ENCODE measurements at places on chromosomes 11 and 22.
A peak's percentile ranks its signal among the peaks of the same experiment; 100 is the strongest.

GRCh38 chr11:106879029-106879428 is 139.2 kb downstream of the GUCY1A2 start:
- no peak for DNase-seq

GRCh38 chr11:17019232-17019631 is 5.0 kb upstream of the PLEKHA7 start:
- no peak for DNase-seq

- no peak for DNase-seq
Measured at GRCh38 chr11:112608509-112608908, 347.8 kb upstream of the PLET1 start.

DNA sequence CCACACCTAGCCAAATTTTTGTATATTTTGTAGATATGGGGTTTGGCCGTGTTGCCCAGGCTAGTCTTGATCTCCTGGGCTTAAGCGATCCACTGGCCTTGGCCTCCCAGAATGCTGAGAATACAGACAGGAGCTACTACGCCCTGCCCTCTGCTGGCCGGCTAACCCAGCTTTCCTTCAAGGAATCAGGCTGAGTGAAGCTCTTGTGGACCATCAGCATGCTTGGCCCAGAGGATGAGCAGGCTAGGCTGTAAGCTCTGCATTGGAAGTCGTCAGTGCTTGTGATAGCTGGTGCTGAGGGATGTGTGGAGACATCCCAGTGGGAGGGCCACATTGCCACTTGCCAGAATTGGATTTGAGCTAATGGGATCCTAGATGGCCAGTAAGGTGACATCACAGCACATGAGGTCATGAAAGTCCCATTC is 60.6 kb downstream of the MED15 start:
- DNase-seq = no peak

GRCh38 chr11:84549217-84549616 is 1077.9 kb downstream of the DLG2 start:
- DNase-seq = no peak

DNA sequence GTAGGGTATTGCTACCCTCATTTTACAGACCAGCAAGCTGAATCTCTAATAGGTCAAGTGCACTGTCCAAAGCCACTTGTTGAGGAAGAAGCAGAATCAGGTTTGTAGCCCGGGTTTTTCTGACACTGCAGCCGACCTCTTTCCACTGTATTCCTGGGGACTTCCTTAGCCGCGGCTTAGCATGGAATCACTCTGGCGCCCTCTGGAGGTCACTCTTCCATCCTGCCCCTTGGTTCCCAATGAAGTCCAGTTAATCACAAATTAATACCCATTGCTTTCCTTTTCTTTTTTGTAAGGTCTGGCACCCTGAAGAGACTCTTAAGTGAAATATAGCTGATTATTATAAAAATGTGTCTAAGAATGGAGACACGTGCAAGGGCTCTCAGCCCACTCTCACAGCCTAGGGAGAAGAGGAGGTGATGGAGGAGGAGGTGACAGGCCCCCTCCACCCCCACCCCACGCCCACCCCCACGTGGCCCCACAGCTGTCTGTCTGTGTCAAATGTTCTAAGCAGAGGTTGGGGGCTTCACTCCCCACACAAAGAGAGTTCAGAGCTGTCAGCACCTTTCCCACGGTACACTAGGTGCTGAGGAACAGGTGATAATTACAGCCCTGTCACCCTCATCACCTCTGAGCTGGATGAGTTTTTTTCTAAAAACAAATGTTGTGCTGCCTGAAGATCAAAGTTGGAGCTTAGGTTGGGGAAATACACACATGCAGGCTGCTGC is 57.7 kb upstream of the DRD2 start:
- peak; percentile 2 for DNase-seq

DNA sequence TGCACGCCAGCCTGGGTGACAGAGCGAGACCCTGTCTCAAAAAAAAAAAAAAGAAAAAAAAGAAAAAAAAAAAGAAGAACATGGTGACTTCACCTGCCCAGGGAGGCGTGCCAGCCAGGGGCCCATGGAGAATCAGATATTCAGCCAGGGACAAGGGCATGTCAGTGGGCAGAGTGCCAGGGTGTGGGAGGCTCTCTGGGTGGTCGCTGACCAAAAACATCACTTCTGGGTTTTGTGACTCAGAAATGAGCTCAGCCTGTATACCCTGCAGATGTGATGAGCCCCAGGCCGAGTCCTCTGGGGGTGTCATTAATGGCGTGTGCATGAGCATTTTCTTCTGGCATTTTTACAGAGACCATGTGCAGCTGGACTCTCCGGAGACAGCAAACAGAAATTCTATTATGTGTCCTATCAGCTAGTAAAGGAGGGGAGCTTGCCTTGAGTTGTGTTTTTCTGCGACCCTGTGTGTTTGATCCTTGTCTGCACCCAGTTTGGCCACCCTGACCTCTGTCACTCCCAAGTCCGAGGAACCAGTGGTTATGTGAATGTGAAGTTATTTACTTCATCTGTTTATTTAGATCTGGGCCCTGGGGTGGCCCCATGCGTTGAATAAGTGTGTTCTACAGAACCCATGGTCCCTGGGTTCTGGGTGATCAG is 53.6 kb downstream of the BCR start:
- DNase-seq = no peak

DNA sequence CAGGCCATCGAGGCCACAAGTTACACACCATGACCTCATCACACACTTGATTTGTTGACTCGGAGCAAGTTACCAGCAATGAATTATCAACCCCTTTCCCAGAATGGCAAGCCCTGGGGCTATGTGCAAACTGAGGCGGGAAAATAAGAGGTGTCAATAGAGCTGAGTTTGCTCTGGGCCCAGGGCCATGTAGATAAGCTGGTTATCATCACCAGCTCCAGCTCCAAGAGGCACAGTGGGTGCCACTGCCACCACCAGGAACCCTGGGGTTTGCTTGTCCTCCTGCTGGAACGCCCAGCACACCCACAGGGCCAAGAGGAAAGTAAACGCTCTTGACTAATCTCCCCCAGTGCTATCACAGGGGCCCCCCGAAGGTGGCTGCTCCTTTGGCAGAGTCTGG is 13.0 kb upstream of the VPS37C start:
- no peak for DNase-seq

- peak; percentile 16 for DNase-seq
Measured at GRCh38 chr11:3109921-3110706, 52.9 kb upstream of the CARS1 start.

GRCh38 chr11:96014217-96014616 is 90.3 kb upstream of the MTMR2 start:
- no peak for DNase-seq

DNA sequence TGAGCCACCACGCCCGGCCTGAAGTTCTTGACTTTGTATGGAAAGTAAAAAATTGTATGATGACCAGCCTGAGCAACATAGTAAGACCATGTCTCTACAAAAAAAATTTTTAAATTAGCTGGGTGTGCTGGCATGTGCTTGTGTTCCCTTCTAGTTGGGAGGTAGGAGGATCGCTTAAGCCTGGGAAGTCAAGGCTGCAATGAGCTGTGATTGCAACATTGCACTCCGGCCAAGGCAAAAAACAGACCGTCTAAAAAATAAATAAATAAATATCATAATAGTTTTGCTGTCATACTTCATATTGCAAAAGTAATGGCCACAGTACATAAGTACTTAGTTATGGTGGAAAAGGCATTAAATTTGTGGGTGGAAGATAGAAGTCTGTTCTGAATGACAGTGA is 3.4 kb downstream of the AGBL2 start:
- no peak for DNase-seq

- DNase-seq = no peak
Measured at GRCh38 chr11:46916286-46917108, 1.9 kb downstream of the LRP4 start.

- DNase-seq = no peak
Measured at GRCh38 chr11:117679461-117679860, 117.6 kb downstream of the DSCAML1 start.

- peak; percentile 14 for DNase-seq
Measured at GRCh38 chr22:22235558-22235957, 9.0 kb upstream of the VPREB1 start.

DNA sequence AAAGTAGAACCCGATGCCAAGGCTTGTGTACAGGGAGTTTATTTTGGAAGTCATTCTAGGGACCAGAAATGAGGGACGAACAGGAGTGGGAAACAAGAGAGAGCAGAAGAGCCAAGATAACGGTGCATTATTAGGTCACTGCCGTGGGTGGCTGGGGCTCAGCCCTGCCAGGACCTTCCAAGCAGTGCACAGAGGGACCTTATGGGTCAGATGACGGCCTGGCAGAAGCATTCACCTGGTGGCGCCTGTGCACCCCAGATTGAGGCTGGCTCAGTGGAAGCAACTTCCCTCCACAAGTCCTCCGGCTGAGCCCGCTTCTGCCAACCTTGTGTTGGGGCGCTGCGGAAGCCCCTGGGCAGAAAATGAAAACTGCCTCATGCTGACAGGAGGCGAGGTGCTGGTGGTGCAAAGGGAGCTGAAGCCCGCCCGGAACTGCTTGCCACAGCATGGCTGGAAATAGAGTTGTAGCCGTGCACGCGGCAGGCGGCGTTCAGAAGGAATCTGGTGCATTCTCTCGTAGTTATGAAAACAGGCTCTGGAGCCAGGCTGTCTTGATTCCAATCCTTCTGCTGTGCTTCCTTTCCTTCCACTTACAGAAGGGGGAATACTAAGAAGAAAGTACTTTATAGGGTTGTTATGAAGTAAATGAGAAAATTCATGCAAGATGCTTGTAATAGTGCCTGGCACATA is 22.2 kb upstream of the TP53I11 start:
- no peak for DNase-seq

- DNase-seq = no peak
Measured at GRCh38 chr22:36102995-36103394, 57.6 kb downstream of the APOL3 start.

DNA sequence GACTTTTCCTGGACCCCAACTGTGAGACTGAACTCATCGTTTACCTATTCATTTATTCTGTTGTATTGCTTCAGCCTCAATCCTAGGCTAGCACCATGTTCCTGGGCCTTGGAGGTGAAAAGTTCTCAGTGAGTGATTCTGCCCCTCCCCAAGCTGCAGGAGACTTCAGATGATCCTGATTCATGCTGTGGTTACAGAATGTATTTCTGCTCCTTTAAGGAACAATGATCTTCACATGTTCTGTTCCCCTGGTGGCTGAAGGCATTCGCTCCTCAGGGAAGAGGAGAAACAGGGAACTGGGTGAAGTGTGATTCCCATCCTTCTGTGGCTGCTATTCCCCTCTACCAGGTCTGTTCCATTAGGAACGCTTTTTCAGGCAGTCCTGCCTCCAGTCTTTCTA is 2.4 kb downstream of the OR52E1 start:
- no peak for DNase-seq

GRCh38 chr22:48098243-48098920 is 1335.9 kb downstream of the TBC1D22A start:
- no peak for DNase-seq

GRCh38 chr11:125372911-125373310 is 123.2 kb downstream of the FEZ1 start:
- no peak for DNase-seq

- no peak for DNase-seq
Measured at GRCh38 chr22:49251371-49251770, 576.3 kb downstream of the BRD1 start.

DNA sequence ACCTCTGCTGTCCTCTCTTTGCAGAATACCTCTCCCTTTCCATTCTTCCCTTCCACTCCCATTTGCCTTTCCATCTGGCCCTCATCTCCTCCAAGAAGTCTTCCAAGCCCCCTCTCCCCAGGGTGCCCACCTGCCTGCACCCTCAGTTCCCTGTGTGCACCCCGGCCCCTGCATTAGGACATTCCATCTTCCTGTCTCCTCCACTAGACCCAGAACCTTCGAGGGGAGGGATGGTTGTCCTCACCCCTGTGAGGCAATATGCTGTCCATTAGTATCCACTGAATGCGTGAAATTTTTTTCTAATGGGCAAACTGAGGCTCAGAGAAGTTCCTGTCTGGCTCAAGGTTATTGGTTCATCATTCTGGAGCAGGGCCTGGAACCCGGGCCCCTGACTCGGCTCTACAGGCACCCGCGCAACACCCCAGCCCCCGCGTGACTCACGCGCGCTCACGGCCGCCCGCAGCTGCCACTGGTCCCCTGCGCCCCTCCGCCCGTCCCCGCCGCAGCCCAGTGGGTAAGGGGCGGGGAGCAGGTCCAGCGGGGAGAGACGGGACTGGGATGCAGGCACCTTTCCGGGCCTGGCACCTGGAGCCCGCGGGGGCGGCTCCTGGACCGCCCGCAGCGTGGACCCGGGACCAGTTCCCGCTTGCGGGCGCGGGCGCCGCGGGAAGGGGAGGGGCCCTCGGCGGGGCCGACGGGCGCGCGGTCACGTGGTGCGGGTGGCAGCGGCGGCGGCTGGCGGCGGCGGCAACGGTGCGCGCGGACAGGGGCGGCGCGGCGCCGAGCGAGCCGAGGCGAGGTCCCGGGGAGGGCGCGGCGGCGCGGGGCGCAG is 7.0 kb downstream of the SEPTIN3 start:
- DNase-seq = no peak

- DNase-seq = no peak
Measured at GRCh38 chr11:131893103-131893890, 522.9 kb downstream of the NTM start.
